ENCODE measurements at places on chromosomes 13 and 19.

GRCh38 chr19:16714702-16715287 lies 4.9 kb upstream of the NWD1 start:
- DNase-seq = peak; percentile 19

GRCh38 chr19:7928741-7929701 lies 3.1 kb upstream of the CTXN1 start:
- peak; percentile 55 for DNase-seq

DNA sequence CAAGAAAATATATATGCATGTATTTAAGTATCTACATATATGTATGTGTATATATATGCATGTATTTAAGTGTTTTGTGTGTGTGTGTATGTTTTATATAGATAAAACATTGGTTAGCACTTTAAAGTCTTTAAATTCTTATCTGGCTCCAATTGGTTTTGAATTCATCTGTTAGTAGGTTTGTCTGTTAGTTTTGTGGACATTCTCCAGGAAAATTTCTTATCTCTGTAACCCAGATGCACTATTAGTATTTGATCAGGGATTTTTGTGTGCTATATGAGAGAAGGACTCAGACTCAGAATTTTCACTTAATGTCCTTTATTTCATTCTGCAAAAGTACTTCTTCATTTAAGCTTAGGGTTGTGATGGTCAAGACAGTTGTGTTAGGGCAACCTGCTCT lies 103.1 kb downstream of the ITGBL1 start:
- no peak for DNase-seq

DNA sequence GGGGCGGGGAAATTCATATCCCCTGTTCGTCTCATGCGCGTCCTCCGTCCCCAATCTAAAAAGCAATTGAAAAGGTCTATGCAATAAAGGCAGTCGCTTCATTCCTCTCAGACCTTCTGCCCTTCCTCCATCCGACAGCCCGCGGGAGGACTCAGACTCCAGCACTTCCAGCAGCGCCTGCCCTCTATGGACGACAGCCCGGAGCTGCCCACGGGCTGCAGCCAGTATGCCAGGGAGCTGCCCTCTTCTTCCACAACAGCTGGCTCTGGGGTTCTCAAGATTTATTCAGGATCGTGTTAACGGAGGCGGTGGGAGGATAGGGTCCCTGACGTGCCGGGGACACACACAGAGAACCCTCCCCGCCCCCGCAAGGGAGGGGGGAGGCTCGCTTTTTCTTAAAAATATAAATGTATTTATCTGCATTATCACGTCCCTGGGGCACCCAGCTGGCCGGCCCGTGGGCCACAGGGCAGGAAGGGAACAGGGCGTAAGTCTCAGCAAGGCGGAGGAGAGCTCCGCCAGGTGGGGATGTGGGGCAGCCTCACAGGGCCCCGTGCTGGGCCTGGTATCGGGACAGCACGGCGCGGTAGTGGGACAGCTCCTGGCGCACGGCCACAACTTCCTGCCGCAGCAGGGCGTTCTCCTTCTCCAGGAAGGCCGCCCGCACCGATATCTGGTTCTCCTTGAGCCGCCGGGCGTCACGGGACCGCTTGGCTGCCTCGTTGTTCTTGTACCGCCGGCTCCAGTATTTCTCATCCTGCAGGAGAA lies 6.7 kb downstream of the DBP start:
- DNase-seq = no peak

- no peak for DNase-seq
Measured at GRCh38 chr19:18204394-18205199, 755 bp upstream of the RAB3A start.

DNA sequence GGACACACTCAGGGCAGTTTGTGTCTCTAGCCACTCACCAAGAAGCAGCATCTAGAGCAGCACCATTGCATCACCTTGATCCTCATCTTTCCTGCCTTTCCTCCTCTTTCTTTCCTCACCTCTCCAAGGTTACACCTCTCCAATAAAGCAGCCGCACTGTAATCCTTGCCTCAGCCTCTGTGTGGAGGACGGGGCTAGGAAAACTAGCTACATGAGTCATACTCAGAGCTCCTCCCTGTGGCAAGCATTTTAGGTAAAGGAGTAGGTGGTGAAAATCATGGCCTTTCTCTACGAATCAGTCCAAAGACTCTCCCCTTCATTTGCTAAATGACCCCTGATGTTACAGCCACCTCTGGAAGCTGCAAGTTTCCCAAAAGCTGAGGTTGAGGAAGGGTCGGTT lies 108.9 kb downstream of the DNAJC15 start:
- no peak for DNase-seq

GRCh38 chr13:113630804-113631203 lies 27.2 kb downstream of the ATP4B start:
- DNase-seq = no peak

DNA sequence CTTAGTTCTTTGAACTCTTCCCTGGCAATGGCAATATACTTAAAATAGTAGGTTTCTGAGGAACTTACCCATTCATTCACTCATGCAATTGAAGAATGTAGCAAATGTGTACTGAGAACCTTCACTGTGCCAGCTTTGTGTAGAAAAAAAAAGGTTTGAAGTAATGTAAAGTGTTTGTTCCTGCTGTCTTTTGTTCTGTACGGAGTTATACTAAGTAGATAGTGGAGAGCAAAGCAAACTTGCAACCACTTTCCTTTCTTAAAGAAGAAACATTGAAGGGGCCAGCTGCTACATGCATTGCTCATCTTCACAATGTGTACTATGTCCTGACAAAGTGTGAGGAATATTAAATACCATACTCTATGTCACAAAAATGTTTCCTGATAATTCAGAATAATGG lies 68.9 kb upstream of the FREM2 start:
- DNase-seq = no peak

- no peak for DNase-seq
Measured at GRCh38 chr19:33638167-33639034, 16.6 kb downstream of the CHST8 start.

- no peak for DNase-seq
Measured at GRCh38 chr13:25806264-25806974, 245.4 kb downstream of the SHISA2 start.

- no peak for DNase-seq
Measured at GRCh38 chr13:114087430-114087829, 45.0 kb downstream of the RASA3 start.

GRCh38 chr19:29943615-29944014 lies 1.6 kb downstream of the URI1 start:
- DNase-seq = no peak

DNA sequence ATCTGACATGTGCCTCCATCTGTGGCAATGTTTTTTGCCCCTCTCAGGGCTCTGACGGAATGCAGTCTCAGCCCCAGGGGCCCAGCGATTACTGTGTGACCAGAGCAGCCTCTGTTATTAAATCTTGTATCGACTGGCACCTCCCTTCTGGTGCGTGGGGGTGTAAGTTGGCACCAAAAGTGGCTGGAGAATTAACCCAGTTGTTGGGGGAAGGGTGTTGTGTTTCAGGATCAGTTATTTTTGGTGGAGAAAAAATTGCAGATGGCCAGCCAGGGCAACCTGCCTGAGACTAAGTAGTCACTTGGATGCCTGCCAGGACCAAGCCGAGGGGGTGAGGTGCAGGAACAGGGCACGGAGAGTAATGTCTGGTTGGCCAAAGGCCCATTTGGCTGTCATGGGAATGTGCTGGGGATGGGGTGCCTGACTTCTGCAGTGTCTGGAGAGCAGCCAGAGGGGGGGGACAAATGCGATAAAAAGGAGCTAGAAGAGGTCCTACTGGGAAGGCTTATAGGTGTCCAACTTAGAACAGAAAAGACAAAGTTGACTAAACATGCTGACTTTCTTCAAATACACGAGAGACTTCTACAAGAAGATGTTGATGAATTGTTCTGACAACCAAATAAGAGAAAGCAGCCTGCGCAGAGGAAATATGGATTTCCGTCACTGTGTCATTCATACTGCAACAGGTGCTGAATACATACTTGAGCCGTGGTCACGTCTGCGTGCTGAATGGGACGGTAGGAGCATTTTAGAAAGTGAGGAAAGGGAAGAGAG lies 69.8 kb downstream of the SIAH3 start:
- DNase-seq = no peak

GRCh38 chr13:31950111-31950815 lies 81.3 kb upstream of the FRY start:
- DNase-seq = no peak

DNA sequence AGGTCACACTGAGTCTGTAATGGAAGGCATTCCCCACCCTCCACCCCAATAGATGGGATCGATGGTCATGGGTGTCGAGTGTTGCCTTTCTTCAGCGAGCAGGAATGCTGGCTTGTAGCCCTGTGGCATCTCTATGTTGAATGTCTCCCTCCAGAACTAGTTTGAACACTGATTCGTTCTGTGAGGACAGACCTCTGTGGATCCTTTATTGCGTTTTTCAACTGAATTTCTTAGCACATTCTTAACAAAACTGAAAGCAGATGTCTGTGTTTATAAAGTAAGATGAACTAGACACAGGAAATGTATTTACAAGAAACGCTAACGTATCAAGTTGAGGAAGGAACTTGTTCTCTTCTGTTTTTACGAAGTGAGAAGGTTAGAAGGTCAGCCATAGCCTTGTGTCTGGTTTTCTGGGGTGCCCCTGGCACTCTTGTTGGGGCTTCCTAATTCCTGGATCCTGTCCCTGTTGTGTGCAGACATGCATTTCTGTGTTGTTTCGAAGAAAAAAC lies 36.8 kb upstream of the TM9SF2 start:
- no peak for DNase-seq

GRCh38 chr13:20161275-20161950 lies 561 bp upstream of the GJA3 start:
- peak; percentile 47 for DNase-seq

GRCh38 chr19:46610851-46611770 lies 10.0 kb downstream of the CALM3 start:
- no peak for DNase-seq

- no peak for DNase-seq
Measured at GRCh38 chr13:57716295-57716694, 84.8 kb downstream of the PCDH17 start.

- DNase-seq = no peak
Measured at GRCh38 chr13:24012648-24013047, 115.3 kb upstream of the C1QTNF9B start.

- DNase-seq = no peak
Measured at GRCh38 chr19:40363069-40363468, 14.6 kb downstream of the PLD3 start.

DNA sequence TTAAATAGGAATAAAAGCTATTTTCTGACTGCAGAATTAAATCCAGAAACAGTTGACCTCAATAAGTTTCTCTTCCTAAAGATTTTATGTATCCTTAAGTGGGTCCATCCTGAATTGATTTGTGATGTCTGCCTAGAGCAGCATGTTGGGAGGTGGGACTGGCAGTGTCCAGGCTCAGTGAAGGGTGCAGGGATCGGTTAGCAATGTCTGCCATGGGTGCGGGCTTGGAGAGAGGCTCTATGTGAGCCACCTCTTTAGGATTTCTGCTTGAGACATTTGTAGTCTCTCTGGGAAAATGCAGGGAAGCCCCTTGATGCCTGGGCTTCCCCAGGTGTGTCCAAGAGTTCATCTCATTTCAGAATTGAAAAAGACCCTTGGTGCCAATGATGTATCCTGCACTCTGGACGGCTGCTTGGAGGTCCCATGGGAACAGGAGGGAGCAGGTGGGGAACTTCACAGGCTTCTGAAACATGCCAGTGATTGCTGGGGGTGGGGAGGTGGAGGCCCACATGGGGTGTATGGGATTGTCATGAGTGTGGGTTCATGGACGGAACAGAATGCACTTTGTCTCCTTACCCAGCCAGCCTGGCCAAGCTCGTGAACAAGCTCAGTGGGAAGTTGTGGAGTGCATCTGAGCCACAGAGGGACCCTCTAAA lies 6.2 kb upstream of the COLGALT1 start:
- DNase-seq = no peak

- no peak for DNase-seq
Measured at GRCh38 chr19:2491130-2491801, 15.3 kb downstream of the GADD45B start.

DNA sequence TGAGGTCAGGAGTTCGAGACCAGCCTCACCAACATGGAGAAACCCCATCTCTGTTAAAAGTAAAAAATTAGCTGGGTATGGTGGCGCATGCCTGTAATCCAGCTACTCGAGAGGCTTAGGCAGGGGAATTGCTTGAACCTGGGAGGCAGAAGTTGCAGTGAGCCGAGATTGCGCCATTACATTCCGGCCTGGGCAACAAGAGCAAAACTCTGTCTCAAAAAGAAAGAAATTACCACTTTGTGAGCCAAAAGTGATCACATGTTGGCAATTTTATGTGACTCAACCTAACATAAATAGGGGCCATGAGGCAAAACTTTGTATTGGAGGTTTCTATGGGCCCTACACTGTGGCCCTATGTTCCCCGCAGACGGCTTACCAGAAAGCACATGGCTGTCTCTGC lies 72.2 kb downstream of the MAP4K1 start:
- no peak for DNase-seq

GRCh38 chr13:114041493-114041892 lies 67.6 kb upstream of the C13orf46 start:
- DNase-seq = no peak

DNA sequence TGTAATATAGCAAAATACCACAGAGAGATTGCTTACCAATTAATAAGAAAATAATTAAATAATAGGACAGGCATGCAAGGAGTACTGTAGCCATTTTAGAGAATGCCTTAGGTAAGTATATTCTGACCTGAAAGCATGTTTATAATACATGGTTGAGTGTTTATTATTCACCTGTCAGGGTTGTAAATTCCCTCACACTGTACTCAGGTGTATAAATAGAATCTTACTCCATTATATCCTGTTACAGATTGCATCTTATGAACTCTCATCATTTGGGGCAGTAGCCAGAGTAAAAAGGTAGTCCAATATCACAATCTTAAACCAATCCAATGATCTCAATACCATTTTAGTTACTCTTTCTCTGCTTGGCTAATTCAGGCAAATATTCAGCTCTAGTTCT lies 35.8 kb upstream of the GTF2F2 start:
- no peak for DNase-seq

DNA sequence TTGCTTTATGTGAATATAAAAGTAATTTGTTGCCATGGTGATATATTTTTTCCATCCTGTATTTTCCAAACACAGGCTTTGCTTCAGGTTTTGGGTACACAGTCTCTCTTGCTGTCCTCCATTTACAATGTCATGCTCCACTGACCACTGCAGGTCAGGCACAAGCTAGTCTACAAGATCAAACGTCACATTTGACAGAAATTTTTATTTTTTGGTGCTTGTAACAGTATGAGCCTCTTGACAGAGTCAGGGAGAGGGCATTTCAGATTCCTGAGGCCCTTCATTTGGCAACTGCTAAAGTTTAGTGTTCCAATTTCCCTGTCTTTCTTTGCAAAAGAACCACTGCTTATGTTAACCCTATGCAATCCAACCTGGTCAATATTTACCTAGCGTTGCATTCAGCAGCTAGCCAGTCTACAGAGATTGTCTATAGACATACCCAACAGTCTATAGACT lies 175.0 kb downstream of the RFC3 start:
- DNase-seq = no peak

DNA sequence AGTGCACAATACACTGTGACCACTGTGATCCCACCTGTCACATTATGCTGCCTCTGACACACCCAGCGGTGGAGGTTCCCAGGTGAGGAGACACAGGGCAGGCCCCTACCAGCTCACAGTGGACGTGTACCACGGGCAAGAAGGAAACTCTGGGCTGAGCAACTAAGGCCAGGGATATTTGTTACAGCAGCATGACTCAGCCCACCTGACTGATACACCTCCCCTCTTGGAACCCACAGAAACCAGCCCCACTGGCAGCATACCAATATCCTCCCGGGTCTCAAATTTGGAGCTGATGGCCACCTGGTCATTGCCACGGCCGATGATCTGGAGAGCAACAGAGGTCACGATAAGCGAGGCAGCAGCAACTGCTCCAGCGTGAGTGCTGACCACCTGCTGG lies 14.9 kb downstream of the KLC3 start:
- DNase-seq = no peak
